ENCODE measurements at places on chromosomes 11 and 22.

GRCh38 chr11:78312712-78313111, 104.9 kb downstream of the GAB2 start:
- DNase-seq, result no peak

DNA sequence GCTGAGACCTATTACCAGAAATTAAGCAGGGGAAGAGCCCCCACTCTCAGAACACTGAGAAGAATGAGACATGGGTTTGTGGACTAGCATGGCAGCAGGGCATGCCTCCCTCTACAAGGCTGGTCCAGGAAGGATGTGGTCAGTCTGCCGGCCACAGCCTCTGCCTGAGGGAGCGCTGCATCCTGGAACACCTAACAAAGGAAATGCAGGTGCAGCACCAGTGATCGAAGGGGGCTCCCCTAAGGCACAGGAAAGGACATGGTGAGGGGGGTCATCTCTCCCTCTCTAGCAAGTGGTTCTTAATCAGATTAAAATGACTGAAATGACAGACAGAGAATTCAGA, 40.6 kb upstream of the ARL14EP start:
- peak; percentile 37 for DNase-seq

- no peak for DNase-seq
These were observed 3.1 kb upstream of the TNNT3 start for GRCh38 chr11:1916132-1916985.

DNA sequence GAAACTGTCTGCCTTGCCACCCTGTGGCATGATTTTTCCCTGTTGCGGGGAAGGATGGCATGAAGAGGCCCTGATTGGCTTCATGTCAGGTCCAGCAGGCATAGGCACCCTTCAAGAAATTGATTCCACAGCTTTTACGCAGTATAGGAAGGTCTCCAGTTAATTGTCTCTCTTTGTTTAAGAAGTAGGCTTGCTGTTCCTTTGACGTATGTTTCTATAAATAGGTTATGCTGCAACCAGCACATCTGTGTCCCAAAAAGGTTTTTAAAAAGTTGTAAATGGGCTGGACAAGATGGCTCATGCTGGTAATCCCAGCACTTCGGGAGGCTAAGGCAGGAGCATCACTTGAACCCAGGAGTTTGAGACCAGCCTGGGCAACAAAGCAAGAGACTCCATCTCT, 62.6 kb downstream of the CD6 start:
- DNase-seq, result no peak

- no peak for DNase-seq
These were observed 141.3 kb downstream of the ATG16L2 start for GRCh38 chr11:72955466-72955865.

DNA sequence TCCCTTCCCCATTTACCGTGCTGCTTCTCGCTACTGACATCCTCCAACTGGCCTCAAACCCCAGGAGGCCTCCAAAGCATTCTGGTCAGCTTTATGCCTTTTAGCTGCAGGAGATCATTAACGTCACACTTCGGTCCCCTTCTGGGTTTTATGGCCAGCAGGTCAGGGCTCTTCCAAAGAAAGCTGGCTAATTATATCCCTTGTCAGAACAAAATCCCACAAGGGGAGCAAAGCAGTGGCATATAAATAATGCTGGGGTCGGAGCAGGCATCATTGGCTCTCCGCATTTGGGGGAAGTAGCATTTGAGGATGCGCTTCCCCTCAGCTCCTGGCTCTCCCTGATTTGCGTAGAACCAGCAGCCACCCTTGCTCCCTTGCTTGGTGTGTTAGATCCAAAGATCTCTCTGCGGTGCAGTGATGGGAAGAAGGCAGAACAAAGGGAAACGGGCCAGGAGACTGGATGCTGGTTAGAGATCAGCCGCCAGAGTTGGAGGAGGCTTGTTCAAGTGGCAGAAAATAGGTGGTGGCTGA, 117.4 kb downstream of the DBX1 start:
- DNase-seq, result no peak

DNA sequence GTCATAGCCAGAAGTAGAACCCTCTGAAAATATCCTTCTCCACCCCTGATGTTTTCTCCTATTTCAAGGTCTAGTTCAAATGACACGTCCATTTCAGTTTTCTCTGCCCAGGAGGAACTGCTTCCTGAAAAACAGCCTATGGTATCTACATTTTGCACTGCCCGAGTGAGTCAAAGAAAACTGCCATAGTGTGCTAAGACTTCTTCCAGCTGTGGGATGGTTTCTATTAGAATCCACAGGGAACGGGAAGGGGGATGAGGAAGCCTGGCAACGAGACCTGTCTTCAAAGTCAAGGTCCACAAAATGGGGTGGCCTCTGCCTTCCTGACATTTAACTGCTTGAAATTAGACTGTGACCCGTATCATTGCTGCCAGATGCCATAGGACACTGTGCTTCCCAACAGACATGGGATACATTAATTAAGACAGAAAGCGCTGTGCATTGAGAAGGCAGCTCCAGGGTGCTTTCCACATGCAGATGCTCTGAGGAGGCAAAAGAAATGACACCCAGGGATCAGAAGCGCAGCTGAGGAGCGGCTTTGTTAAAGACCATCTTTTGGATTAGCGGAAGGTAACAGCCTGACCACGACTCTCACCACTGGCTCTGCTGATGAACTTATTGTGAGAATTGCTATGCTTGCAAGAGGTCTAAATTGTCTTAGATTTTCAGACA, 39.4 kb upstream of the NUP50 start:
- DNase-seq, result no peak

GRCh38 chr11:117473481-117474091, 145.9 kb downstream of the CEP164 start:
- no peak for DNase-seq

GRCh38 chr11:122242731-122243130, 126.7 kb upstream of the BLID start:
- DNase-seq, result no peak

GRCh38 chr11:126328938-126329643, 25.2 kb downstream of the DCPS start:
- no peak for DNase-seq

GRCh38 chr11:87966694-87967093, 208.5 kb downstream of the RAB38 start:
- no peak for DNase-seq

- DNase-seq, result no peak
These were observed 56.6 kb downstream of the FAM83F start for GRCh38 chr22:40051322-40051721.

- no peak for DNase-seq
These were observed 94.4 kb downstream of the SLC1A2 start for GRCh38 chr11:35324981-35325380.

GRCh38 chr11:17432002-17432401, 43.5 kb upstream of the KCNJ11 start:
- no peak for DNase-seq

Data from CD4-positive, alpha-beta T cell treated with Interleukin-12 subunit alpha and Interleukin-12 subunit beta, for 1 hour (primary cell).